A172 (cell line): ENCODE measurements at places on chromosomes 16 and 17.

DNA sequence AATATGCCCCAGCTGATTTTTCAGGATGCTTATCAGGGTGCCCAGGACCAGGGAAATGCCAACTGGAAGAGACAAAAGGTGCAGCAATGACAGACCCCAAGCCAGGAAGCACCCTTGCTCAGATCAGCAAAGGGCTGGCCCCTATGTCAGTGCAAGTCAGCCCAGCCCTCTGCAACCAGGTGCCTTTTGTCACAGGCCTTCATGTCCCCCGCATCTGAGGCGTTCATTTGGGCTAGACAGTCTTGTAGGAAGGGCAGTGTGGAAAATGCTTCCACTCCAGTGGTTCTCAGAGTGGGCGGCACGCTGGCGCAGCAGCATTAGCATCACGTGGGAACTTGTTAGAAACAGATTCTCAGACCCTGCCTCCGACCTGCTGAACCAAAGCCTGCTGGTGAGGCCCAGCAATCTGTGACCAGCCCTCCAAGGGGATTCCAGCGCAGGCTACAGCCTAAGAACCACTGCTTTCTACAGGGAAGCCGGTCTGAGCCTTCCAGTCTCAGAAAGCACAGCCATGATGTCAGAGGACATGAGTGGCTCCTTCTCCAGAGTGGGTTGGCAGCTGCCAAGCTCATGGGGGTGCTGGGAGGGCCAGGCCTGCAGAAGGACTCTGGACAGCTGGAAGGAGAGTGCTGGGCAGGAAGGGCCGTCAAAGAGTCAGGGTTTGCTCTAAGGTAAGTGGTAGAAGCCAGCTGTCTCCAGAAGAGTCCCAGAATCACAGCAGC is 13.1 kb downstream of the SLC47A2 start:
- no peak for DNase-seq

GRCh38 chr17:59160157-59161025 is 4.8 kb downstream of the PRR11 start:
- DNase-seq: no peak

DNA sequence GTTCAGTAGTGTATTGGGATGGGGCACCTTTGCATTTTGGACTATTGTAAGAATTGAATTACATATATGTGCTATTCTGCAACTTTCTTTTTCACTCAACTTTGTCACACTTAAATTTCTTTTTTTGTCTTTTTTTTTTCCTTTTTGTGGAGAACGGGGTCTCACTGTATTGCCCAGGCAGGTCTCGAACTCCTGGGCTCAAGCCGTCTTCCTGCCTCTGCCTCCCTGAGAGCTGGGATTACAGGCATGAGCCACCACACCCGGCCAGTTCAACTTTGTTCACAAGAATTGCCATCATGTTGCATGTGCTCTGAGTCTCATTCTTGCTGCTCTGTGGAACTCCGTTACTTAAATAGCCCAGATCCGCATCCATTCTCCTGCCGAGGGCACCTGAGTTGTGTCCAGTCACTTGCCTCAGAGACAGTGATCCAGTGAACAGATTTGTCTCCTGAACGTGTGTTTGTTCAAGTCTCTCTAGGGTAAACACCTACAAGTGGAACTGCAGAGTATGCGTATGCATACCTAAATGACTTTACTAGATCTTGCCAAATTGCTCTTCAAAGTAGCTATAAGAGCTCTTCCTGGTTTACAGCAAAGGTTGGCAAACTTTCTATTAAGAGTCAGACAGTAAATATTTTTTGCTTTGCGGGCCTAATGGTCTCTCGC is 3.4 kb upstream of the SLC38A10 start:
- no peak for DNase-seq

- DNase-seq: peak; percentile 31
Observed at GRCh38 chr17:18362698-18363100, 651 bp downstream of the SHMT1 start.

DNA sequence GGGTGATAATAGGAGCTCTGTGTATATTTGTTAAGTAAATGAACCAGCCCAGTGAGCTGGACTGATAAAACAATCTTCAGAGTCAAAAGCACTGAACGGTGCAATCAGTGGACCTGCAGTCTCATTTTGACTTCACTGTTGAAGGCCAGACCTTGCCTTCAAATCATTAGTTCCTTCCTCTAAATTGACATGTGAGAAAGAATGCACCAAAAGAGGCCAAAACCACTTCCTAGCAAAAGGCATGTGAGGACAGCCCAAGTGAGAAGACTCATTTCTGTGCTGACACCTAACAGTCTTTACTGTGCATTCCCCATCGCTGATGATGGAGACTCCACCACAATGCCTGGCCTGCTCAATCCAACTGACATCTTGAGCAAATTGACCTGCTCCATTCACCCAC is 10.6 kb downstream of the GTF3C1 start:
- DNase-seq: no peak

- no peak for DNase-seq
Observed at GRCh38 chr16:73066331-73066926, 18.5 kb upstream of the ZFHX3 start.

- no peak for DNase-seq
Observed at GRCh38 chr16:89993971-89994370, 25.3 kb downstream of the DBNDD1 start.

DNA sequence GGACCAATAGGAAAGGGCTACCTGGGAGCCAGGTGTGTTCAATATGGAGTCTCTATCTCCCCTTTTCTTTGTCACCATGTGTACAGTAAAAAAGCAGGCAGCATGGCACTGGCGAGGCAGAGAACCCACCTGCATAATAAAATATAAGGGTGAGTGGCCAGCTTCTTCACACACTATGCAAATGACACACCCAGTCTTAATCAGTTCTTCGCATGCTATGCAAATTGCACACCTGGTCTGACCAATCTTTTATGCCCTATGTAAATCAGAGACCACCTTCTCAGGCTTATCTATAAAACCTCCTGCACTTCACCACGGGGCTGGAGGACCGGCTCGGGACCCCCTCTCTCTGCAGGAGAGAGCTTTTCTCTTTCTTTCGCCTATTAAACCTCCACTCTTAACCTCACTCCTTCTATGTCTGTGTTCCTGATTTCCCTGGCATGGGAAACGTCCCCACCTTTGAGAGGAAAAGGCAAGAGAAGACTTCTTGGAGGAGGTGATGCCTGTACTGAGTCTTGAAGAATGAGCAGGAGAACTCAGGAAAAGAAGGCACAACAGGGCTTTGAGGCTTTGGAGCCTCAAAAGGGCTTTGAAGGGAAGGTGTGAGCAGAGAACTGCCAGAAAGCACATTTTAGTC is 502.1 kb downstream of the GRIN2A start:
- DNase-seq: no peak

- DNase-seq: no peak
Observed at GRCh38 chr17:28173801-28174200, 131.3 kb downstream of the NLK start.

- no peak for DNase-seq
Observed at GRCh38 chr16:49755313-49755620, 100.6 kb downstream of the ZNF423 start.

DNA sequence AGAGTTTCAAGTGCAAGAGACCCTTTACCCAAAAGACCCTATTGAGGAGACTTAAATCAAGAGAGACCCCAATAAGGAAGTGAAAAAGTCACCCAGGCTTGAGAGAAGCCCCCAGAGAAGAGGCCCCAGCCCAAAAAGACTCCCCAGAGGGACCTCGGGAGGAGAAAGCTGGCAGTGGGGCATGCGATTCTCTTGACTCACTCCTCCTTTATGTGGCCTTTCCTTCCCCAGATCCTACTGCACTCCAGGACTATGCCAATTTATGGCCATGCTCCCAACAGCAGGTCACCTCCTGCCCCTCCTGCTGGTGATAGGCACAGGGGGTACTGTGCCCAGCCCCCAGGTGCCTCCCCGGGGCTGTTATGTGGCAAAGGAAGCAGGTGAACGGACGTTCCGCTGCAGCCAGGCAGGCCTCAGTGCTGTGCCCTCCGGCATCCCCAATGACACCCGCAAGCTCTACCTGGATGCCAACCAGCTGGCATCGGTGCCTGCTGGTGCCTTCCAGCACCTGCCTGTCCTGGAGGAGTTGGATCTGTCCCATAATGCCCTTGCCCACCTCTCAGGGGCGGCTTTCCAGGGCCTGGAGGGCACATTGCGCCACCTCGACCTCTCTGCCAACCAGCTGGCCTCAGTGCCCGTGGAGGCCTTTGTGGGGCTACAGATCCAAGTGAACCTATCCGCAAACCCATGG is 16.3 kb downstream of the LRRC3C start:
- DNase-seq: no peak

- no peak for DNase-seq
Observed at GRCh38 chr17:45974916-45975630, 24.0 kb upstream of the STH start.

- no peak for DNase-seq
Observed at GRCh38 chr17:10031127-10031526, 126.1 kb upstream of the RCVRN start.

DNA sequence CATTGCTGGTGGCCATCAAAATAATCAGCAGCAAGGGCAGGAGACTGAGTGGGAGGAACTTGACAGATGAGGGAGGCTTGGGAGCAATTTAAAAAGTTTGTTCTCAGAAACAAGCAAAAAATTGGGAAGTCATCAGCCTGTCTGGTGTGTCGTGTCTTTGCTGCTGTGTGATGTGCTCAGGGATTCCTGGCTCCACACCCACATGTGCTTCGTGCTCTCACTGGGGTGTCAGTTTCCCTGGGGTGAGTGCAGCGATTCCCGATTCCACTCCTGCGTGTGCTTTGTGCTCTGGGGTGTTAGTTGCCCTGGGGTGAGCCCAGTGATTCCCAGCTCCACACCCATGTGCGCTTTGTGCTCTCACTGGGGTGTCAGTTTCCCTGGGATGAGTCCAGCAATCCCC is 228.1 kb downstream of the SNX29 start:
- DNase-seq: no peak

DNA sequence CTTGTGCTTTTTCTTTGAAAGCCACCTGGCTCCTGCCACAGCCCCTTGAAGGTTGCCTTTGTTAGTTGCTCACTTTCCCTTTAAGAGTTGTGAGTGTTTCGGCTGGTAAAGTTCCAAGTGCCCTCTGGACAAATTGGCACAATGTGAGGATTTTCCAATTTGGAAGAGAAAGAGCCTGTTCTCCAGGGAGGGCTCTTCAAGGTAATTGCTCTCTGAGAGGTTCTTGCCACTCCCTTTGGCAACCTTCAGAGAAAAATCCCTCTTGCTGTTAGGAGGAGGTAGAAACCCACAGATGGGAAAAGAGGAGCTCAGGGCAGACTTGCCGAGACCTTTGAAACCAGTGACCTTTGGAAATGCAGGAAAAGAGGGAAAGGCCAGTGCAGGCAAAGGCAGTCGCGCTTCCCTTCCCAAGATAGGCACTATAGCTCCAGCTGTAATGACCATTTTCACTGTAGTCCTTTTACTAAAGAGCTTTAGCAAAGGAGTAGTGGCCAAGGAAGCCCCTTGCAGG is 49.0 kb upstream of the AKAP1 start:
- DNase-seq: no peak

- no peak for DNase-seq
Observed at GRCh38 chr16:73150786-73151185, 102.9 kb upstream of the ZFHX3 start.

DNA sequence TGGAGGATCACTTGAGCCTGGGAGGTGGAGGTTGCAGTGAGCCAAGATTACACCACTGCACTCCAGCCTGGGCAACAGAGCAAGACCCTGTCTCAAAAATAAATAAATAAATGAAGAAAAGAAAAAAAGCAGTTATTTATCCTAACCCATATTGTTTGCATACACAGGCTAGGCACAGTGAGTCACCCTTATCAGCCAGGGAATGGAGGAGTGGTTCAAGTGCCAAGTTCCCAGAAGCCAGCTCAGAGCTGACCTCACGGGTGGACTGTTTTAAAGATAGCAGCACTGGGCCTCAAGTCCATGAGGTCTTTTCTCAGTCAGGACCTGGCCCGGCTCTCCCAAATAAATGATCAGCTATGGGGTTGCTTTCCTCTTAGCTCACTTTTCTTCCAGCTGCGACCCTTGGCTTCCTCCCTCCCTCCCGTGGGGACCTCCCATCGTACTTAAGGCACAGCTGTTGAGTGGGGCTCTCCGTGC is 22.6 kb upstream of the MGAT5B start:
- no peak for DNase-seq
